ENCODE measurements at places on chromosomes 13 and 19.

- no peak for DNase-seq
Observed at GRCh38 chr13:78540058-78540457, 63.3 kb downstream of the POU4F1 start.

GRCh38 chr13:41512441-41512840 is 55.1 kb downstream of the RGCC start:
- no peak for DNase-seq

DNA sequence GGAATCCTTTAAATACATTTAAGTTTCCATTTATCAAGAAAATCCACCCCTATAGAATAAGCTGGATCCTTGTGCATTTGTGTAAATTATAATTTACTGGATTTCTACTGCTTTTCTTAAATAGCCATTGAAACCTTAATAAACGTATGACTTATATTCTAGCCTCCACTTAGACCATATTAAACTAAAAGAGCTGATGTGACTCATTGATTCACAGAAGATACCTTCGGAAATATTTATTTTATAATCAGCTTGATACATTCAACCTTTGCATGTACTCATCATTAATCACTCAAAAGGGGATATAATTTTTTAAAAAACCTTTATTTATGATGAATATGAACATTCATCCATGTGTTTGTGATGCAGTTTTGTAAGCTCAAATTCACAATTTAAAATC is 136.3 kb downstream of the SPRY2 start:
- DNase-seq, result no peak

DNA sequence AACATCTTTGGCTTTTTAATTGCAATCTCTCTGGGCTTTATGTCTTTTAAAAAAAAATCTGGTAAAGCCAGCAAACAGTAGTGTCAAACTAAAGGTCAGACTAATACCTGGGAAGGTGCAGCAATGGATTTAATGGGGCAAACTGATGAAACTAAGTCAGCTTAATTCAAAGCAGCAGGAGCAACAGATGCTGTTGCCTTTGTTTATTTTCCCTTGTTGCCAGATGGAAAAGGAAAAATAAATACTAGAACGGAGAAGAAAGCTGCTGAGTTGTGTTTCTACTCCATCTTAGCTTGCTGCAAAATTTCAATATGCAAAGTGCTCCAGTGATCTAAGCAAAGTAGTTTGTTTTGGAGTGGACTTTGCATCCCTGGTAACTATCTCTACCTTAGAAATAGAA is 1097.8 kb downstream of the PCDH17 start:
- DNase-seq, result no peak

DNA sequence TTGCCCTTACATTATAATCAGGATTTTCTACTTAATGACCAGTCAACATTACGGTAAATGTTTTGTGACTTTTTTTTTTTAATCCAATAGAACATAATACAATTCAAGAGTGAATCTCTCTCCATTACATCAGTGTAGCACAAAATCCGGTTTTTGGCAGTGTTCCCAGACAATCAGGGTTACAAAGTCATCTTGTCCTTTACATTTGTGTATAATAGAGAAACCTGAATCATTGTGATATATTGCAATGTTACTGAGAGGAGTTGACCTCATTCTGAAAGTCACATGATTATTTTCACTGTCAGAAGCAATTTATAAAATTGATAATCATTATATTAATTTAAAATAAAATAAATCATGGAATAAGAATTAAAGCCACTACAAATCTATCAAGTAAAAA is 1346.0 kb upstream of the SPRY2 start:
- no peak for DNase-seq

DNA sequence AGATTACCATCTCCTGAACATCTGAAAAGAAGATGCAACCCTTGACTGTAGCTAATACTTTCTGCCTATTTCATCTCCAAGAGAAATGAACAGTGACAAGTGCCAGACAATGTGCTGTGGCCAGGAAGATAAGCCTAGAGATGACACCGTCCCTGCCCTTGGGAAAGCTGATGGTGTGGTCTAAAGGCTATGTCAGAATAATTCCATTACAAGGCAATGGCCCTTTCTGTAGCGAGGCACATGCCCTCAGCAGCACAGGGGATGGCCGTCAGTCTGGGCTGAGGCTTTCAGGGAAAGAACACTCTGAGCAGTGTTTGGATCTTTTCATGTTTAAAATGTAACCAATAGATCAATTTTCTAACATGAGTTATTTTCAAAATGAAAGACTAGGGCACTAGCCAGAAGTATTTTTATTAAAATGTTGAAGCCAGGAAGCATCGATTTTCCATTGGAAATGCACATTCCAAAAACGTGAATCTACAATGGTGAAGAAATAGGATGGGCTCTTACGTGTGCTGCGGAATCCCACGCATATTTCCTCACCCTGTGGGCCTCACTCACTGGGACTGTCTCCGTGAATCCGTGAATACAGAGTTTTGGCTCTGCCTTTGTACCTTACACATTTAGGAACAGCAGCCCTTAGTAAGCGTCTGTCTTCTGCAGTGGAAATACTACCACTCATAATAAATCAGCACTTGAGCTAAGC is 22.0 kb downstream of the COL4A1 start:
- DNase-seq, result no peak

GRCh38 chr19:1826557-1827521 is 14.8 kb upstream of the ATP8B3 start:
- DNase-seq, result no peak

- DNase-seq, result peak; percentile 25
Observed at GRCh38 chr19:53132141-53132991, at the start of gene ZNF415. ZNF415 (minus strand) TSS chr19:53132910; CDS start chr19:53122676, 10,234 bp downstream.

DNA sequence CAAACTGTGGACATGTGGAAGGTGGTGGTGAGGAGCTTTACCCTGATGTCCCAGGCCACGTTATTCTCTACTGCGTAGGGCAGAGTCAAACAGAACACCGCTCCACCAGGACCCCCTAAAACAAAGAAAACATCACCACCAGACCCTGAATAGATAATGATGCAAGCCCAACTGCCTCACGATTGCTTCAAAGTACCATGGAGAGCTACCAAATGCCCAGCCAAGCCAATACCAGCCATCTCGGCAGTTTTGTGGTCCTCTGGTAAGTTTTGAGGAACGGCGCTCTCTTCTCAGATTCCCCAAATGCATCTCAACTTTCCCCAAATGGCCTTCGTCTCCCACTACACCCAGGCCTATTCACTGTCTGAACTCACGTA is 5.6 kb downstream of the RANBP3 start:
- DNase-seq, result no peak

DNA sequence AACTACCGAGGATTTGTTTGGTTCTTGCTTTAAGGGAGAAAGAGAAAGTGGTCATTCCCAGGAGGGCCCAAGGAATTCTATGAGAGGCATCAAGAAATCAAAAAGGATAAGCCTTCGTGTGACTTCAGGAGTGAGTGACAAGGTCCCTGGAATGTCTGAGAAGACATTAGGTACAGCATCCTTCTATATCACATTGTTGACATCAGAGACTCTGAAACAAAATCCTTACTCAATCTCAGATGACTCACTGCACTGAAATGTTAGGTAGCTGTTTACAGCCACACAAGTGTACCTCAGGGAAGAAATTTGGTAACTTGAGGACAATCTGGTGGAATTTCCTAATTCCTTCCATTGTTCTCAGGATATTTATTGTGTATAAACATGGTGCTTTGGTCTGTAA is 7.9 kb upstream of the LGALS14 start:
- no peak for DNase-seq

- no peak for DNase-seq
Observed at GRCh38 chr19:13840305-13841085, 36.4 kb upstream of the NANOS3 start.
